ENCODE measurements at places on chromosomes 16 and 17.
A peak's percentile ranks its signal among the peaks of the same experiment; 100 is the strongest.

DNA sequence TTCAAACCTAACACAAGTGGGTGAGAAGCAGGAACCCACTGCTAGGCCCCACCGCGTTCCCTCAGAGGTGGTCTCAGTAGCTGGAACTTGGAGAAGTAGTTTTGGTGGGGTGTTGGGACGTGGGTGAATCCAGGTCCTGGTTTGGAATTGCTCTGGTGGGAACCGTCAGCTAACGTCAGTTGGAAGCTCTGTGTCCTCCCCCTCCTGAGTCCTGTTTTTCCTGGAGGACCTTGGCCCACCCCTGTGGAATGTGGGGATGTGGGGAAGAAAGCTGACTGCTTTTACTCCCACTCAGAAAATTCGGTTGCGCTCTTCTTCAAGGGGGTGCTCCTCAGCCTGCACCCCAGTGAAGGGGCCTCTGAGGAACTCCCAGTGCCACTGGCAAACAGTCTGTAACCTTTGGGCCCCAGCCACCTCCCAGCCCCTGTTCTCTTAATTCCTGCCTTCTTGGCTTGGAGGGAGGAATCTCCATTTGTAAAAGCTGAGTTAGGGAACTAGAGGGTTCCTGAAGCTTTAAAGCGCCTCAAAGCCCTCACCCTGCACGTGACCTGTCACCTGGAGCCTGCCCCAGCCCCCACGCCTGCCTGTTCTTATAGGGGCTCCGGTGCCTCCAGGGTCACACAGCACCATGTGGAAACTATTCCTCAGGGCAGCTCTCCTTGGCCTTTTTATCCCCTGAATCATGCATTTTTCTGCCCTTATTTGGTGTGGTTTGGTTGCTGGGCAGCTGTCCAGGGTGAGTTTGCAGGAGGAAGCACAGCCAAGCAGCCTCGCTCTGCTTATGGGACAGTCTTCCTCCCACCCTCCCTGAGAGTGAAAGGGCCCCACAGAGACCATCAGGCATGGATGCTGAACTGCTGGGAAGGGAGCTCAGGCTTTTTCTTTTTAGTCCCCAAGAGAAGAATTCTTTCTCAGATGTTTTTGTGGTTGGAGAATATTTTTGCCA, 16.2 kb upstream of the NAGLU start:
- peak; percentile 98 for DNase-seq

- peak; percentile 20 for DNase-seq
Measured at GRCh38 chr16:9094011-9094846, 2.8 kb downstream of the HAPSTR1 start.

DNA sequence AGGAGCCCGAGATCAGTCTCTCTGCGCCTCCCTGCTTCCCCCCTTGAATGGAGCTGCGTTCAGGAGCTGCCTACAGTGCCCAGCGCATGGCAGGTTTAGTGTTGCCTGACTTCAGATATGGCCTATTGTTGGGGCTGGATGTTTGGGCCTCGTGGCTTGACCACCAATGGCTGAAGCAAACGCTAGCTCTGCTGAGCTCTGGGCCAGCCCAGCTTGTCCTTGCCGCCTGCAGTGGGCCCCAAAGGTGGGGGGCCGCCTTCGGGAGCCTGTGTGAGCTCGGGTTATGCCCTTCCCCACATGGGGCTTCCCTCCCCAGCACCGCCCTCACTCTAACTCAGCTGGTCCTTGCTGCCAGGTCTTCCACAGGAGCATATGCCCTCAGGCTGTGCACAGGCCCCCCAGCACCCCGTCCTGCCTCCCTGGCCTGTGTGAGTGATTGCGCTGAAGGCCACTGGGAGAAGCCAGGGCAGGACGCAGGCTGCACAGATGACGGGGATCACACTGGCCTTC, 2.0 kb upstream of the METTL26 start:
- DNase-seq, result no peak

DNA sequence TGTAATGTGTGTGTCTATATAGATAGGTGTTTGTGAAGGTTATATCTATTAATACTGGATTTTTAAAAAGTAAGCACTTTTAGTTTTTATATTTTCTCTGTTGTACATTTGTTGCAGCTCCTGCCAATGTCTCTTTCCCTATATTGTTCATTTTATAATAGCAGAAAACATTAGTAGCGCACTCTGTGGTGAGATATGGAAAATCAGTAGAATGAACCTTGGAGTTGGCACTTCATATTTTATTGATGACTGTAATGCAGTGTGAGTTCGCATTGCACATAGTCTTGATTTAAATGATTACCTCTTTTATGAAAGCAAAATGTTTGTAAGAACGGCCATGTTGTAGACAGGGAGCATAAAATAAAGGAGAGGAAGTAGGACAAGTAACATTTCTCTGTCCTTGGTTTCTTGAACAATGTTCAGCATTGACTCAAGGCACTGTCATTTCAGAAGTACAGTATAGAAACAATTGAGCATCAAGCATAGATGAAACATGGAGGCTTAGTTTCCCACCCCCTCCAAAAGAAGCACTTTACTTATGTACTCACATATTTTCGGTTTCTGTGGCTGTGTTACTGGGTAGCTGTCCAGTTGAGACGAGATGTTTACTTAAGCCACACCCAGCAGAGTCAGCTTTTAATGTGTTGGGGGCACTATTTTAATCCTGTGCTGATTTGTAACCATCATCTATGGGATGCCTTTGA, 74.0 kb downstream of the TANC2 start:
- DNase-seq, result no peak

DNA sequence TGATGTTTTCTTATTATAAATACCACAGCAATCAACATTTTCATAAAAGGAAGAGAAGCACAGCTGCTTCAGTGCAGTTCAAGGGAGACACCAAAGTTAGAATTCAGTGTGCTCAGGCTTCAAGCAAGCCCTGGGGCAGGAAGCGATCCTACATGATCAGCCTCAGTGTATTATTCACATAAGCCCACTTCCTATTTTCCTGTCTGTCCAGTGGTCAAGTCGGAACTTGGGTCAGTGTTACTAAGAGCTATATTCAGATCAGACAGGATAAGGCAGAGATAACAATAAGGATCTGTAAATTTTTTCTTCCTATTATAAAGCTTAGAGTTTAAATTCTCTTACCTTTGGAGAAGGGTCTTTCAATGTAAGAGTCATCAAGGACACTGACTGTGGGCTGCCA, 12.9 kb downstream of the HEATR6 start:
- no peak for DNase-seq

GRCh38 chr17:67431249-67432015, 54.4 kb downstream of the PITPNC1 start:
- DNase-seq, result no peak

DNA sequence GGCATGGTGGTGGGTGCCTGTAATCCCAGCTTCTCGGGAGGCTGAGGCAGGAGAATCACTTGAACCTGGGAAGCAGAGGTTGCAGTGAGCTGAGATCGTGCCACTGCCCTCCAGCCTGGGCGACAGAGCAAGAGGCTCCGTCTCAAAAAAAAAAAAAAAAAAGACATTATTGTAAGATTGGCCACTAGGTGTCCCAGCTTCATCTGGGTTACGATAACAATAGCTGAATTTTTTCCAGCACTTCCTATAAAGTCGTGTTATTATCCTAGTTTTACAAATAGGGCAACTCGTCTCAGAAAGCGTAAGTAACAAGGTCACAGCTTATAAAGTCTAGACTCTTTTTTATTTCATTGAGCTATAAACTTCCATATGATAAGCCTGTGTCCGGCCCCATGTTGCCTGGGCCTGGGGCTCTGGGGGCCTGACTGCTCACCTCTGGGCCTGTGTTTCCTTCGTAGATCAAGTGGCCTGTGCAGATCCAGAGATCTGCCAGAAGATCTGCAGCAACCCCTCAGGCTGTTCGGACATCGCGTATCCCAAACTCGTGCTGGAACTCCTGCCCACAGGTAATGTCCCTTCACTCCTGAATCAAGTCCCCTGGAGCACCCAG, 60.5 kb downstream of the SLC5A11 start:
- no peak for DNase-seq

DNA sequence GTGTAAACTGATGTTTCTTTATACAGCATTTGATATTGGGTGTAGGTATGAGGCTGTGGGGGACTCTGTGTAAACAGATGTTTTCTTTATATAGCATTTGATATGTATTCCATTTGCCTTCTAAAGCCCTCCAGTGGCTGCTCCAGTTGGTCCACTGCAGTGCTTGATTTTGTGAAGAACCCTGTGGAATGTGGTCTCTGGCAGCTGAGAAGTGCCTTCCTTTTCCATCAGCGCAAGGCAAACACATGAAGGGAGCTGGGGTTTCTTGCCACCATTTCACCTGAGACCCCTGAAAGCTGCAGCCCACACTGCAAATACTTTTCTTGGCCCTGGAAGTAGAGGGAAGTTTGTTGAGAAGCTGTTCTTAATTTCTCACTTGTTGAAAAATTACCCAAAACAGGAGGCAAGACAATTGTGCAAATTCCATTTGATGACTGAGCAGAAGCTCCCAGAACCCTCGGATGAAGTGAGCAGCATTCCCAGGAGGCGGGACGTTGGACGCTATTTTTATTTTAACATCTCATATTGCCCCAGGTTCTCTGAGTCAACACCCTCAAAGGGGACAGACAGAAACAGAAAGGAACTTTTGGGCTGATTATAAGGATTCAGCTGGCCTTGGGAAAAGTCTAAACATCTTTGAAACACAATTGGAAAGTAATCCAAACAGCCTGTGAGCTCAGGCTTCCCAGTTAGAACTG, 158.5 kb upstream of the RPH3AL start:
- DNase-seq, result no peak

- no peak for DNase-seq
Measured at GRCh38 chr16:69762814-69763598, 874 bp downstream of the WWP2 start.

DNA sequence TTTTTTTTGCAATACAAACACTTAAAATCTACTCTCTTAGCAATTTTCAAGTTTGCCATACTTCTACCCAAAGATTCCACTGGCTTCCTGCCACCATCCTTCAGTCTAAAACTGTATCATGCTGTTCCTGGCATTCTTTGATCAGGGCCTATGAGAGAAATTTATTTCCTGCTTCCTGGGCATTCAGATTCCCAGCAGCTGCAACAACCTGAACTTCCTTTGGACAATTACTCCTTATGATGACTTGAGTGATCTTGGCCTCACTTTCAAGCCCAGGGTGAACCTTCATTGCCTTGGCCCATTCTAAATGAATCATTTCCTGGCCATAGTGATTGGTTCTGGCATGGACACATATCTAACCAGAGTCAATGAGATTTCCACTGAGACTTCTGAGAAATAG, 18.0 kb upstream of the MON1B start:
- DNase-seq, result no peak

- DNase-seq, result no peak
Measured at GRCh38 chr17:20280851-20281250, 186.5 kb downstream of the LGALS9B start.

GRCh38 chr16:813204-813915, 12.8 kb upstream of the GNG13 start:
- DNase-seq, result peak; percentile 75

DNA sequence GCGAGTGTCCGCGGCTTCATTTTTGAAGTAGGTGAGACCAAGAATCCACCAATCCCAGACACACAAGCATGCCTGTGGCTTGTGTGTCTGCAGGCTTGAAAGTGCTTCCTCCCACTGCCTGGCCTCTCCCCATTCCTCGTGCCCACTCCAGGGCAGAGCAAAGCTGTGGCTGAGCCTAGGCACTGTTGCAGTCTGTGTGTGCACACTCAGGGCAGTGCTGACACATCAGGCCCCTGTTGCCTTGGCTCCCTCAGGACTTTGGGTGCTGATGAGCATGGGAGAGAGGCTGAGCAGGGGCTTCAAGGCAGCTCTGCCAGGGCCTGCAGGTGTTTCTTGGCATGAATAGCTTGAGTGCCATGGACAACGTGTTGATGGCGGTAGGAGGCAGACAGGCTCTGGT, 776.7 kb downstream of the CDH11 start:
- no peak for DNase-seq

DNA sequence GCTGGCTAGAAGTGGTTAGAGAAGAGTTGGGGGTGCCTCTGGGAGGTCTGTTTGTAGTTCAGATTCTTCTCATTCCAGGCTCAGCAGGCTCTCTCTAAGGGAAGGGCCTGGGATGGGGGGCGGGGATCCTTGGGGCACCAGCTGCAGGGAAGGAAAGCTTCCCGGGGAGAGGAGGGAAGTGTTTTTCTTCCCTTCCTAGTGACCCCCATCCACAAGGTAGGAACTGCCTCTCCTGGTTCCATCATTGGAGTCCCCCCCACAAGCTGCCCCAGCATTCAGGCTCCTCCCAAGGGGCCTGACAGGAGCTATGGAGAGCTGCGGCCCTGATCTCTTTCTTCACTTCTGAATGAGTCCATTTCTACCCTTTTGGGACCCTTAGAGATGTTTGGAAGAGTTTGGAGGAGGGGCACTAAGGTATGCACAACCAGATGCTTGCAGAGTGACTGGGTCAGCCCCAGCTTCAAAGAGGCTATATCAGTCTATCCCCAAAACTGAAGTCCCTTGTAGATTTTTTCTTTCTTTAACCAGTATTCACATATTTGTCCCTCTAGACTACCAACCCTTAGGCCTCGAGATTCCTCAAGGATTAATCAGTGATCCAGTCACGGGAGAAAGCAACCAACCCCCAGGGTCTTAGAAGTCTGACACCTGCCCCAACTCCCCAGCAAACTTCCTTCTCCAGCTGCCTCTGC, 13.9 kb upstream of the FZD2 start:
- DNase-seq, result peak; percentile 97

GRCh38 chr16:81790830-81791435, 11.8 kb downstream of the PLCG2 start:
- DNase-seq, result no peak

- peak; percentile 94 for DNase-seq
Measured at GRCh38 chr17:35460354-35460851, 11.8 kb upstream of the SLFN13 start.

DNA sequence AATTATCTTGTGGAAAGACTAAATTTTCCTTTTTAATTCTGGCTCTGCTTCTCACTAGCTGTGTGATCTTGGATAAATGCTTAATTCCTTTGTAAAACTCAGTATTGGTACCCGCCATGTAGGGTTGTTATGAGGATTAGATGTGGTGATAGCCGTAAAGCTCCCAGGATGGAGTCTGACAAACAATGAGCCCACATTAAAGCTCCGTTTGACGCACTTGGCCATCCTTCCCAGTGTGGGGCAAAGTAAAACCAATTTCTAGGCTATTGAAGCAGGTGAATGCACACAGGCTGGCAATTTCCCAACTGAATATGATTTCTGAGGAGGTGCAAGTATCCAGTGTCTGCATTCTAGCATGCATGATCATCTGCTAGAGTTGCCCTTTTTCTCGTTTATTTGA, 123.6 kb downstream of the MRTFB start:
- DNase-seq, result no peak

- DNase-seq, result no peak
Measured at GRCh38 chr16:981695-982144, at the start of gene SOX8. TSS of gene SOX8 (plus strand) at chr16:981770. CDS start at chr16:981923, 153 bp downstream.

DNA sequence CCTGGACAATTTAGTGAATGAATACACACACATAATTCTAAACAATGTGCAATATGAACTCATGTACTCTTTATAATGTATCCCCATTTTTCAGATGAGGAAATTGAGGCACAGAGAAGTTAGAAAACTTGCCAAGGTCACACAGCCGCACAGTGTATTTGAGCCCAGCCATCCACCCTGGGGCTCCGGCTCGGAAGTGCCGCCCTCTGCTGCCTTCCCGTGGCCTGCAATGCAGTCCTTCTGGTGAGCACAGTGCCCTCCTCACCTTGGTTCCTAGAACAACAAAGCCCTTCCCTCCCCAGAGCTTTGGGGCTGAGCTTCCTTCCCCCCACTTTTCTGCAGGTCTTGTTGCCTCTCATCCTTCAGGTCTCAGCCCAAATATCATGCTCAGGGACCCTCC, 63.7 kb downstream of the C16orf78 start:
- DNase-seq, result no peak

All from islet precursor cell (in vitro differentiated cells).